NB4 (cell line): ENCODE measurements at places on chromosomes 1 and 21.

DNA sequence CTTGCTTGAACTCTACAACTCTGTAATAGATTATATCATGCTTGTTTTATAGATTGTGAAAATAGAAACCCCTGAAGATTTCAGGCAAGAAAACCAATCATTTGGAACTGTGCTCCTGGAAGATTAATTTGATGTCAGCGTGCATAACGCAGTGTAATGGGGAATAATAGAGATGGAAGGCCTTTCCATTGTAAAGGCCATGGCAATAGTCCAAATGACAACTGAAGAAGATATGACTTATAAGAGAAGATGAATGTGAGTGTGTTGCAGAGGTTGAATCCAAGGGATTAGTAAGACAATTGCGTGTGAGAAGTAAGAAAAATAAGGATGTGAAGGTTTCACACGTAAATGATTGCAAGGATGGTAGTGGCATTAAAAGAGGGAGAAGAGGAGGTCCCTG lies 285.0 kb downstream of the DUSP10 start:
- no peak for DNase-seq

GRCh38 chr21:18630446-18630845 lies 226.9 kb upstream of the TMPRSS15 start:
- no peak for DNase-seq

- peak; percentile 78 for DNase-seq
Observed at GRCh38 chr1:31954607-31955283, 16.6 kb upstream of the PTP4A2 start.

DNA sequence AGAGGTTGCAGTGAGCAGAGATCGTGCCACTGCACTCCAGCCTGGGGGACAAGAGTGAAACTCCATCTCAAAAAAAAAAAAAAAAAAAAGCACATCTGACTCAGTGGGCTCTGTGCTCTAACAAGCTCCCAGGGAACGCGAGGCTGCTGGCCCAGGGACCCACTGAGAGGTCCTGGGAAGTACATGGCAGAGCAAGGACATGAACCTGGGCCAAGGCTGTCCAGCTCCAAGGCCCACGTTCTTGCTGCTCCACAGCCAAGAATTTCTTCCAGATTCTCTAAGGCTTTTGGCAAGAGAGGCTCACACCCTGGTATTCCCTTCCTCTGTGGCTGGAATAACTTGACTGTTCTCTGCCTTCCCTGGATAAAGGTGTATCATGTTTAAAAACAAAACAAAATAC lies 15.4 kb upstream of the AGTRAP start:
- DNase-seq, result no peak

- DNase-seq, result peak; percentile 50
Observed at GRCh38 chr1:201266774-201267173, 16.5 kb upstream of the PKP1 start.

DNA sequence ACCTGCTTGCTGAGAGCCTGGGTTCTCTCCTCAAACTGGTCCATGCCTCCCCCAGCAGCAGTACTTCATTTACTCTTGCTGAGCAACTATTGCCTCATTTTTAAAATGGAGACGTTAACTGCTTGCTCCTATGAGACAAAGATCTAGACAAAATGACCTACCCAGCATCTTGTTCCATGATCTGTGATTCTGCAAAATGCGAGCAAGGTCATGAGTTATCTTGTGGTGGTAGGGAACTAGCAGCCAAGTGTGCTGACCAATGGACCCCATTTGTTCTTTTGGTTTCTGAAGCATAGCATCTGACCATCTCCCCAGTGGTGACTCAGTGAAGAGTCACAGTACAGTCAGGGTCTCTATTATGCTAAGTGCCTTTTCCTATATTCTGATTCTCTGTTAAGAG lies 40.4 kb downstream of the TBX15 start:
- no peak for DNase-seq

DNA sequence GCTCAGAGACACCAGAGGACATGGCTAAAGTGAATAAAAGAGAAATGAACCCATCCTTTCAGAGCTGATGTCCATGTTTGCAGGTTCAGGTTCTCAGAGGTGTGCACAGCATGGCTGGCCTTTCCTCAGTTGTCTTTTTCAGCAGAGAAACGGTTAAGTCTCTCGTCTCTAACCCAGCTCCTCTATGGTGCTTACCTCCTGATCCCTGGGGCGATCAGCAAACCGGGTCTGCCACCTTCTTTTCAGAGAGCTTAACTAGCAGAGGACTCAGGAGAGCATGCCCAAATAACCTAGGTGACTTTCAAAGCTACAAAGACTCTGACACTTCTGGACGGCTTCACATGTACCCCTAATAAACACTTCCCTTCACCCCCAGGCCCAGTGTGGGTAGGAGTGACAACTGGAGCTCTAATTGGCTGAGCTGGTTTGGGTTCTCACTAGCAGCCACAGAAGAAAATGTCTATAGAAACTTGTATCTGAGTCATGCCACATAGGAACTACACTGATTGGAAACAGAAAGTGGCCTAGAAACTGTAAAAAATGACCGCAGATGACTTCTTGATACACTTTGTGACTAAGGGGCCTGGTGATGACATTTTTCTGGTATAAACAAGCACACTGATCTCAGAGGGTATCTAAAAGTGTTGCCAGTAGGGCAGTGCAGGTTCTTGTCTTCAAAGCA lies at the start of gene AIM2:
AIM2 (minus strand) TSS at position 329 of the 682 bp plus-strand sequence. CDS start 3,267 bp downstream, outside the sequence.
- DNase-seq, result peak; percentile 85

DNA sequence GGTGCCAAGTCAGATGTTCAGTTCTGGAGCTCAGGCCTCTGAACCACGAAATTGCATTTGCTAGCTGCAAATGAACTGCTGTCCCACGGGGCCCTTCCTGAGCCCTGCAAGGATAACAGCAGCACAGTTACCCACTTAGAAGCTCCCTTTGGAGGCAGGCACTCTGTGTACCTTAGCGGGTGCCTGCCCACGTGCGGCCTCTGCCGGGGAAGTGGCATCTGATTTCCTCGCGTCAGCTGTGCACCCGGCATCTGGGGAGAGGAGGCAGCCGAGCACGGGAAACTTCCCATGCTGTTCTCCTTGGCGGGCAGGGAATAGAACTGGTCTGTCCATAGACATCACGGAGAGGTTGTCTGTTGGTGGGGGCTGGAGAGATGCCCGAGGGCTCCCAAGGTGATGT lies 148.0 kb upstream of the C1orf174 start:
- no peak for DNase-seq

GRCh38 chr1:8061673-8062386 lies 35.7 kb upstream of the ERRFI1 start:
- no peak for DNase-seq

DNA sequence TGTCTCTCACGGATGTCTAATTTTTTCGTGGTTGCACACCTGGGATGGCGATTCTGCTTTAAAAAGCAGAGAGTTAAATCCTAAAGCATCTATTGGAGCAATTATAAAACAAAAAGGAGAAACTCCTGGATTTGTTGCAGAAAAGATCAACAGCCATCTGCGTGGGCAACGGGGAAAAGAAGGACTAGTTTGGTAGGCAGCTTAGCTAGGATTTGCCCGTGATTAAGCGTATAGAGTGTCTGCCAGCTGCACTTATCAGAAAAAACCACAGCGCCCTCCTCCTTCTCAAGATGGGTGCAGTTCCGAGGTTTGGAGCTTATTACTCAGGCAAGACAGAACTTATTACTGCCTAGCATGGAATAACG lies 526 bp upstream of the SLC25A24 start:
- DNase-seq, result peak; percentile 79

DNA sequence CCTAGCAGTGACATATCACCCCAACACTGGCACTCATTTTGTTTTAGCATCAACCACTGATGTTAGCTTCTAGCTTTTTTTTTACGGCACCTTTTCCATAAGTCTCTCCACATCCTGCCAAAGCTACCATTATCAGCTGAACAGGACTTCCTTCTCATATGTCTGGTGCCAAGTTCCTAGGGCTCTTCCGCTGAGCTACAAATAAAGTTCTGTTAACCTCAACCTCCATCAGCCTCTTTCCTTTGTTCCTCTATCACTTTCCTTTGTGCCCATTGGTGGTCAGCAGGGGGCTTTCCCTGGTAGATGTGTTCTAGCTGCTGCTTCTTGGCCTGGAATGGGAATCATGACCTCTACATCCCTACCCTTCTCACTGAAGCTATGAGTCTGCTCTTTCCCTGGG lies 163.8 kb downstream of the FAF1 start:
- DNase-seq, result no peak

DNA sequence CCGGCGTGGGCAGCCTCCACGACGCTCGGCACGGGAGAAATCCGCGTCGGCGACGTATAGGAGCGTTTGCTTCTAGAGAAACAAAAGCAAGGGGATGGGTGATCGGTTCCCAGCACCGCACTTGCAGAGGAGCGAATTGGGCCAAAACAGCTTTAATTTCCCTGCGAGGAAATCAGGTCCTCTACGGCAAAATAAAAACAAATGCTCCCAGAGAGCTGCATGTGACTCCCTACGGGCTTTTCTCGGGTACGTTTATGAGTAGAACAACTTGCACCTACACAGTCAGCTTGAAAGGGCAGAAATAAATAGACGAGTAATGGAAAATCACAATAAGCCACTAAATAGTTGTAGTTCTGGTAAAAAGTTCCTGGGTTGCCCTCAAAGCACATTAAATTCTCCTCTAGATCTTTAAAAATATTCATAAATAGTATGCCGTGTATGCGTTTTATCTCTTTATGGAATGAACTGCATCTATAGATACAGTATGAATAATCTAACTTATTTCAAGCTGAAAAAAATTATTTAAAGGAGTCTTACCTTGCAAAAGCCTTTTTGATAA lies 1.2 kb downstream of the NHLH2 start:
- DNase-seq, result no peak

DNA sequence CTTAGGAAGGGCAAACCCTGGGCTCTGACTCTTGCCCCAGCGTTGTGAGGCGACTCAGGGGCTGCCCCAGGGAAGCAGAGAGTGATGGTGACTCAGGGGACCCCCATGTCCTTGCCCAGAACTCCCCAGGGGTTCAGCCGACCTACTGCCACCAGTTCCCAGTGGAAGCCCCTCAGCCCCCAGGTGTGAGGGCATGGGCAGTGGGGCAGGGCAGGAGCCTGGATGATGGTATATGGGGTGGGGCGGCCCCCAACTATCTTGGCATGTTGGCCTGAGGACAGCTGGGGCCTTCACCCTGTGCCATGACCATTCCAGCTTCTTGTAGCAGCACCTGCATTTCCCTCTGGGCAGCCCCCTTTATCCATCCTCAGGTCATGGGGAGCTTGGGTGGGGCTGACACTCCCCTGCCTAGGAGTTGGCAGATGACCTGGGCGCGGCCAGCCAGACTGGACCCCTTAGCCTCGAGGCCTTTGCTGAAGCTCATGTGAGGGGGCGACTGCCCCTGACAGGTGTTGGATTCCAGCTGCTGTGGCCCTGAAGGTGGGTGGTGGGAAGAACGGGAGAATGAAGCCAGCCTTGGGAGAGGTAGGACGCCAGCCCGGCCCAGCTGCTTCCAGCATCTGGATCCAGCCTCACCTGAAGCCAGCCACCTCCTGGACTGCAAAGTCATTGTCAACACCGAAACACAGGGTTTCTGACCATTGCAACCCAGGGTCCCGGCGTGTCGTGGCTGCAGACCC lies 1.8 kb upstream of the FNDC10 start:
- DNase-seq, result peak; percentile 2

- DNase-seq, result peak; percentile 8
Observed at GRCh38 chr1:237705462-237705861, 185.3 kb downstream of the ZP4 start.
